MM.1S (cell line): ENCODE measurements at places on chromosomes 13 and 19.

DNA sequence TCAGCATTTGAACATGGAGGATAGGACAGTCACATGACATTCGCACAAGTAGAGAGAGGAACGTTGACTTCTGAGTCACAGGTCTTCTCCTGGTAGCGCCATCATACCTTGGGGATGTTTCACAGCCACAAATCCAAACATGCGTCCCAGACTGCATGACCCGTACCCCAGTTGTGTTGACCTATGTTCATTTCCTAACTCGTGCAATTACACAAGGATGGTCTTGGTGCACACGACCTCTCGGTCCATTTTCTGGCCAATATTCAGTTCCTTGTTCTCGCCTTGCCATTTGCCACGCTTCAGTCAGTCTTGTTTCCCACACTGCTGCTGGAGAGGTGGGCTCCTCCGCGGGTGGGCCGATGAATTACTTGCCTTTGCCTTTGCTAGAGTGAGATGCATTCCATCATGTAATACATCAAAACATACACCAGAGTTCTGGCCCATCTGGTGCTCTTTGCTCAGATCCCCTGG, 87.3 kb downstream of the COL4A2 start:
- H3K27ac ChIP-seq: no peak overlapping the region
- no peaks in the 10 kb centered on the region for H3K36me3 ChIP-seq
- H3K4me1 ChIP-seq: no peaks in the 10 kb centered on the region

- H3K36me3 ChIP-seq: no peaks in the 10 kb centered on the region
- H3K4me3 ChIP-seq: no peak overlapping the region
- no peak overlapping the region for H3K27ac ChIP-seq
- DNase-seq: no peak
- H3K27me3 ChIP-seq: no peaks in the 10 kb centered on the region
- no peaks in the 10 kb centered on the region for H3K4me1 ChIP-seq
Observed at GRCh38 chr13:47288546-47288945, 391.7 kb upstream of the HTR2A start.

- H3K27me3 ChIP-seq: no peaks in the 10 kb centered on the region
- no peak overlapping the region for H3K4me3 ChIP-seq
- no peaks in the 10 kb centered on the region for H3K36me3 ChIP-seq
- no peak overlapping the region for H3K27ac ChIP-seq
- no peak for DNase-seq
Observed at GRCh38 chr13:76820759-76821158, 65.4 kb downstream of the KCTD12 start.

- no peak for DNase-seq
- H3K4me3 ChIP-seq: no peak overlapping the region
- H3K36me3 ChIP-seq: no peaks in the 10 kb centered on the region
- peaks cover 25% of the 10 kb centered on the region for H3K27me3 ChIP-seq
- H3K27ac ChIP-seq: no peak overlapping the region
Observed at GRCh38 chr19:54035215-54036178, 28.2 kb downstream of the VSTM1 start.

DNA sequence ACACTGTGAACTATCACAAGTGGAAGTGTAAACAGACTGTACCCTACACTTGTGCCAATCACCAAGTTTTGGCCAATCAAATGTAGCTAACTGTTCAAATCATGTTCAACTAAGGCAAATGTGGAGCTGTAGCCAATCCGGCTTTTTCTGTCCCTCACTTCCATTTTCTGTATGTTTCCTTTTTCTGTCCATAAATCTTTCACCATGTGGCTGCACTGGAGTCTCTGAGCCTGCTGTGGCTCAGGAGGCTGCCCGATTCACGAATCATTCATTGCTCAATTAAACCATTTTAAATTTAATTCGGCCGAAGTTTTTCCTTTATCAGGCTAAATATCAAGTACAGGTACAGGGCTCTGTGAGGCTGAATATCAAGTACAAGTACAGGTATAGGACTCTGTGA, 216.5 kb downstream of the RFC3 start:
- H3K27me3 ChIP-seq: no peaks in the 10 kb centered on the region
- H3K4me3 ChIP-seq: no peak overlapping the region
- DNase-seq: no peak
- peaks cover 15% of the 10 kb centered on the region for H3K4me1 ChIP-seq

- H3K4me1 ChIP-seq: no peaks in the 10 kb centered on the region
- DNase-seq: no peak
- H3K4me3 ChIP-seq: no peak overlapping the region
- no peaks in the 10 kb centered on the region for H3K36me3 ChIP-seq
- H3K27me3 ChIP-seq: no peaks in the 10 kb centered on the region
Observed at GRCh38 chr19:18364826-18365528, 21.0 kb upstream of the GDF15 start.

DNA sequence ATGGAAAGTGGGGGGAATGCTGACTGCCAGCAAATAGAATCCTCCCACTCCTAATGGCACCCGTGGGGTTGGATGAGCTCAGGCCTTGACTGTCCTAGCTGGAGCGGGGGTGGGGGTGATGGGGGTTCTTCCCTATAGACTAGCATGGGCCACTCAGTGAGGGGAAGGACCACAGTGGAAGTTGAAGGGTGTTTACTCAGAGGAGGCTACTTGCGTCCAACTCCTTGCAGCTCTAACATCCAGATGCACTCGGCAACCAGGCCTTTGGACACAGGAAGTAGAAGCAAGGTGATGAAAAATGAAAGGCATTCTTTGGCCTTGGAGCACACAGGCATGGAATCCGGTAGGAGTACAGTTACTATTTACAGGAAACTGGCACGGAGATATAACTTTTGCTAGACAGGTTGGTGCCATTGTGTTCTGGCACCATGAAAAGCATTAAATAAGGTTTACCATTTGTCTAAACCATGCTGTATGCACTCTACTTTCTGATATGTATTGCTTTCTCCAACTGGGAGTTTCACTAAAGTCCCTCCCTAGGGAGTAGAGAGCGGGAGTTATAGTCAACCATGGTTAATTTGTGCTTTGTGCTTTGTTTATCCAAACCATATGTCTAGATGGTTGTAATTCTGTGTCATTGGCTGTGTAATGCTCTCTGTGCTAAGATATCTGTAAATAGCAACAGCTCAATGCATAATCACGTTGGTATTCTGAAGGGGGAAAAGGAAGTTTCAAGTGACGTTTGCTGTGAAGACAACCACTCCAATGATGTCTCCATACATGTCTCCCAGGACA, 125.3 kb downstream of the TSHZ3 start:
- no peak for DNase-seq
- no peaks in the 10 kb centered on the region for H3K4me1 ChIP-seq
- H3K27ac ChIP-seq: no peak overlapping the region
- peaks cover 4% of the 10 kb centered on the region; the same call in 1 of the 2 replicates for H3K27me3 ChIP-seq
- H3K36me3 ChIP-seq: no peaks in the 10 kb centered on the region
- no peak overlapping the region for H3K4me3 ChIP-seq

DNA sequence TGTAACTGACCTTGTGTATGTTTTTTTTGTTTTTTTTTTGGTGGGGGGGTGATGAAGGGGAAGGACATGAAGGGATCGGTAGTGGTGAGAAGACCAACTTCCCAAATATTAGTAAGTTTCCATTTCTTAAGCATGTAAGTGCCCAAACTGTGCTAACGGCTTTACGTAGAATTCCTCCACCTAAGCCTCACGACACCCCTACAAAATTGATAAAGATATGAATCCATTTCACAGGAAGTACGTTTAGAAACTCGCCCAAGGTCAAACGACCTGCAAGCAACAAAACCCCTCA, 649 bp downstream of the UQCRFS1 start:
- peaks cover 4% of the 10 kb centered on the region for H3K4me1 ChIP-seq
- H3K4me3 ChIP-seq: peak overlapping the region; percentile 65
- no peak for DNase-seq
- H3K27me3 ChIP-seq: peaks cover 17% of the 10 kb centered on the region
- H3K27ac ChIP-seq: peak overlapping the region; percentile 41; the same call in 1 of the 2 replicates

DNA sequence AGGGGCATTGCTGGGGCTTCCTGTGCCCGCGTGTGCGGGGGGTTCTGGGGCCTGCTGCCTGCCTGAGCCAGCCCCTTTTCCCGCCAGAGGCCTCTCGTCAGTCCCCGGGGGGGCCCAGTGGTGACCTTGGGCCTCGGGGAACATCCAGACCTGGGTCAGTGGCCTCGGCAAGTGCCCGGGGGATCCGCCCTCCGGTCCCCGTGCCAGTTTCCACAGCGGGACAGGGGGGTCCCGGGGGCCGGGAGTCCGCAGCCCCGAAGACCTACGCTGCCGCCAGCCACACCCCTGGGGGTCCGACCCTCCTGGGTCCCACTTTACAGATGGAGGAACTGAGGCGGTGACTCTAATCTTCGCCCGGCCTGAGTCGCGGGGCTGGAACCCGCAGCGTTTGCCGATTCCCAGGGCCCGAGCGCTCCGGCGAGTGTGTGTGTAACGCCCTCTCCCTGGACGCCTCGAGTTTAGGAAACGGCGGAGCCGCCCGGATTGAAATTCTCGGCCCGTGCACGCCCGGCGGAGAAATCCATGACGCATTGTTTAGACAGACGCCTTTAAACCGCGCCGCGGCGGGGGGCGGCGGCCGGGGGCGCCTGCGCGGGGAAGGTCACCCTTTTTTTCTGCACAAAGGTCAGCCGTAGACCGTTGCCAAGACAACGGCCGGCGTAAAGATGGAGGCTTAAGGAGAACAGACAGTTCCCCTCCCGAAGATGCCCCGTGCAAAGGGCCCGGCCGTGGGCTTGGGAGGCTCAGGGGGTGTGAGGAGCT, 39.3 kb downstream of the EFNA2 start:
- H3K4me1 ChIP-seq: no peaks in the 10 kb centered on the region
- H3K36me3 ChIP-seq: no peaks in the 10 kb centered on the region
- no peak overlapping the region for H3K4me3 ChIP-seq
- H3K27ac ChIP-seq: no peak overlapping the region

- no peak overlapping the region for H3K4me3 ChIP-seq
- no peaks in the 10 kb centered on the region for H3K4me1 ChIP-seq
- H3K27ac ChIP-seq: no peak overlapping the region
- H3K27me3 ChIP-seq: no peaks in the 10 kb centered on the region
Observed at GRCh38 chr19:49986354-49986753, 25.4 kb upstream of the SIGLEC11 start.

- DNase-seq: no peak
- no peaks in the 10 kb centered on the region for H3K36me3 ChIP-seq
- H3K27me3 ChIP-seq: no peaks in the 10 kb centered on the region
- H3K27ac ChIP-seq: no peak overlapping the region
- no peaks in the 10 kb centered on the region for H3K4me1 ChIP-seq
- H3K4me3 ChIP-seq: no peak overlapping the region
Observed at GRCh38 chr19:40005691-40006272, 8.9 kb downstream of the ZNF546 start.

- no peak overlapping the region for H3K4me3 ChIP-seq
- H3K27ac ChIP-seq: no peak overlapping the region
- H3K27me3 ChIP-seq: peaks cover 70% of the 10 kb centered on the region
- H3K4me1 ChIP-seq: no peaks in the 10 kb centered on the region
- H3K36me3 ChIP-seq: no peaks in the 10 kb centered on the region
Observed at GRCh38 chr19:3474010-3474409, 6.3 kb downstream of the SMIM24 start.

- H3K36me3 ChIP-seq: no peaks in the 10 kb centered on the region
- no peaks in the 10 kb centered on the region for H3K27me3 ChIP-seq
- DNase-seq: no peak
- H3K27ac ChIP-seq: no peak overlapping the region
- H3K4me1 ChIP-seq: no peaks in the 10 kb centered on the region
Observed at GRCh38 chr13:20206065-20206697, 13.4 kb upstream of the GJB2 start.

- H3K27ac ChIP-seq: no peak overlapping the region
- no peak overlapping the region for H3K4me3 ChIP-seq
- no peaks in the 10 kb centered on the region for H3K36me3 ChIP-seq
- no peak for DNase-seq
Observed at GRCh38 chr13:97561182-97561581, 127.2 kb downstream of the RAP2A start.

- H3K27me3 ChIP-seq: no peaks in the 10 kb centered on the region
- 0 out of 2 replicates have a peak, but pooled peaks cover 2% of the 10 kb centered on the region for H3K4me1 ChIP-seq
- H3K4me3 ChIP-seq: peak overlapping the region; percentile 56
- peak overlapping the region; percentile 38; the same call in 1 of the 2 replicates for H3K27ac ChIP-seq
- H3K36me3 ChIP-seq: no peaks in the 10 kb centered on the region
Observed at GRCh38 chr13:32585550-32586079, 637 bp upstream of the PDS5B start.

DNA sequence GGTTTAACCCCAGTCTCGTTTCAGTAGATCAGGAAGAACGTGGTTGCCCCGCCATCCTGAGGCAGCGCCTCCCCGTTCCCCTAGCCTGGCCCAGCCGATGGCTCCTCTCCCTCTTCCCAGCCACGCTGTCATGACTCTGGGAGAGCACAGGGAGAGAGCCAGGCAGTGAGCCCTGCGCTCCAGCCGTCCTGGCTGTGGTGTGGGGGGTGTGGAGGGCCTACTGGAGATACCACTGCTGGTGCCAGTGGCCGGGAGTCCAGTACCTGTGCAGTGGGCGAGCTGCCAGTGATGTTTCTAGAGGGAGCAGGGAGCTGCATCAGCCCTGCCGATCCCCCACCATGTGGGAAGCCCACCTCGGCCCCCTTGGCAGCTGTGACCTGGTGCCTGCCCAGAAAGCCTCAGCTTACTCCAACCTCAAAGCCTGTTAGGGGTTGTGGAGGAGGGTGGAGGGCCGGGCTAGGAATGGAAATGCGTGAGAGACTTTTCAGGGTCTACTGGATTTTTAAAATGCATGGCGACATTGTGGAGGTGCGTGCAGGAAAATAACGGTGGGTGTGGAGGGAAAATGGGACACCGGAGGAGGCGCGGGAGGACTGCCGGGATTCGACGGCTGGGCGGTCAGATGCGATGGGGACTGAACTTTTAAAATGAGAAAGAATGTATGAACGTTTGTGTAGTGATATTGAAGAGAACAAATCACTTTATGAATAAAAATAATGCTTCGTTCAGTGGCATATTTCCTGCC, 4.9 kb downstream of the TEX29 start:
- H3K27me3 ChIP-seq: no peaks in the 10 kb centered on the region
- H3K27ac ChIP-seq: no peak overlapping the region
- DNase-seq: no peak
- H3K4me1 ChIP-seq: no peaks in the 10 kb centered on the region
- H3K4me3 ChIP-seq: no peak overlapping the region

GRCh38 chr19:19956434-19957075, 55.8 kb downstream of the ZNF93 start:
- no peak overlapping the region for H3K4me3 ChIP-seq
- no peaks in the 10 kb centered on the region for H3K36me3 ChIP-seq
- H3K4me1 ChIP-seq: no peaks in the 10 kb centered on the region
- DNase-seq: no peak
- H3K27ac ChIP-seq: no peak overlapping the region

- H3K4me1 ChIP-seq: no peaks in the 10 kb centered on the region
- peaks cover 9% of the 10 kb centered on the region; the same call in 1 of the 2 replicates for H3K27me3 ChIP-seq
- DNase-seq: no peak
- no peaks in the 10 kb centered on the region for H3K36me3 ChIP-seq
- no peak overlapping the region for H3K4me3 ChIP-seq
- no peak overlapping the region for H3K27ac ChIP-seq
Observed at GRCh38 chr19:28847468-28847867, 365.5 kb downstream of the UQCRFS1 start.

DNA sequence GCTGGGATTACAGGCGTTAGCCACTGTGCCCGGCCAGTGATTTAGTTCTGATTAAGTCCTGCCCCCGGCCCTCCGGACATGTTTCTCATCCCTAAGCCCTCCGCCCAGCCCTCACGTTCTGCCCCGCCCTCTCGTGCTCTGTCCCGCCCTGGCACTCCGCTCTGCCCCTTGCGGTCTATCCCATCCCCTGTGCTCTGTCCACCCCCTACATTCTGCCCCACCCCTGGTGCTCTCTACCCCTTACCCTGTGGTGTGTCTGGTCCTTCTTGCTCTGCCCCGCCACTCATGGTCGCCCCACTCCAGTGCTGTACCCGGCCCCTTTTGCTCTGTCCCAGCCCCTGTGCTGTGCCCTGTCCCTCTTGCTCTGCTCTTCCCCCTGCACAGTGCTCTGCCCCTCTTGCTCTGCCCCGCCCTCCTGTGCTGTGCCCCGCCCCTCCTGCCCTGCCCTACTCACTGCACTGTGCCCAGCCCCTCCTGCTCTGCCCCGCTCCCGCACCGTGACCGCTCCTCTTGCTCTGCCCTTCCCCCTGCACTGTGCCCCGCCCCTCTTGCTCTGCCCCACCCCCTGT, 3.0 kb downstream of the GTPBP3 start:
- no peak overlapping the region for H3K27ac ChIP-seq
- DNase-seq: no peak
- H3K4me3 ChIP-seq: no peak overlapping the region
